ENCODE measurements at places on chromosomes 4 and X.

DNA sequence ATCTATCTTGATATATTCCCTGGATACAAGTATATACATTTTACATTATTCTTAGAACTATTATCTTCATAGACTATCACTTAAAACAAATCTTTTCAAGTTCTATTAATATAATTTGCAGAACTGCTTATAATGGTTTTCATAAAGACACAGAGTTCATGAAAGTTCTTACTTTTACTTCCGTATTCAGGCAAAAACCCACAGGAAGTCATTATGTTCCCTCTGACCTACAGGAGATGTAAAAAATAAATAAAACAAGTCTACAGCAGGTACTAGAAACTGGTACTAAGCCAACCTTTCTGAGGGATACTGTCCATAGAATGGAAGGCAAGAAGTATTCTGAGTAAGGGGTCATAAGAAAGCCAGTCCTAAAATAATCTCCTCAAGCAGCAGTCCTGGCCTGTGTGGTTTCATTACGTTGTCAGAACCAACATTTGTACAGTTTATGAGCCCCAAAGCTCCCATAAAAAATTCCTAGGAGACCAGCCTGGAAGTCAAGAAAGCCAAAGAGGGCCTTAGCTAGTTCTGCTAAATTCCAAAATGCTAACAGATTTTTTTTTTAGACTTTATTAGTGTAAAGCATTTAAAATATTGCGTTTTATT lies 68.6 kb downstream of the CAMK2D start:
- no peak for DNase-seq

DNA sequence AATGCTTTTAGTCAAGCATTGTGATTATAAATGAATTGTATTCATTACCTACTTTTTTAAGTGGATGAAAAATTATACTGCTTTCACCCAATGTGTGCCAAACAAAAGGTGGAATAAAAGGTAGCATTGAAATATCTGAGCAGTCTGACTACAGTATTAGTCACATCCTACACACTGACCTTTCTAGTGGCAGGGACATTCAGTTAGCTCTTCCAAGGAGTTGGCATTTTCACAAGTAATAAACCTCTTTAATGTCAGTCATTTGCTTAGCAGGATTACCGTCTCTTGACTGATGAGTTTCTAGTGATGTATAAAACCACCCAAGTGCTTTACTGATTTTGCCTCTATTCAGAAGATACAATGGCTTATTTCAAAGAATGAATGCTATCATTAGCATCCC lies 687.9 kb downstream of the ARAP2 start:
- DNase-seq: no peak

DNA sequence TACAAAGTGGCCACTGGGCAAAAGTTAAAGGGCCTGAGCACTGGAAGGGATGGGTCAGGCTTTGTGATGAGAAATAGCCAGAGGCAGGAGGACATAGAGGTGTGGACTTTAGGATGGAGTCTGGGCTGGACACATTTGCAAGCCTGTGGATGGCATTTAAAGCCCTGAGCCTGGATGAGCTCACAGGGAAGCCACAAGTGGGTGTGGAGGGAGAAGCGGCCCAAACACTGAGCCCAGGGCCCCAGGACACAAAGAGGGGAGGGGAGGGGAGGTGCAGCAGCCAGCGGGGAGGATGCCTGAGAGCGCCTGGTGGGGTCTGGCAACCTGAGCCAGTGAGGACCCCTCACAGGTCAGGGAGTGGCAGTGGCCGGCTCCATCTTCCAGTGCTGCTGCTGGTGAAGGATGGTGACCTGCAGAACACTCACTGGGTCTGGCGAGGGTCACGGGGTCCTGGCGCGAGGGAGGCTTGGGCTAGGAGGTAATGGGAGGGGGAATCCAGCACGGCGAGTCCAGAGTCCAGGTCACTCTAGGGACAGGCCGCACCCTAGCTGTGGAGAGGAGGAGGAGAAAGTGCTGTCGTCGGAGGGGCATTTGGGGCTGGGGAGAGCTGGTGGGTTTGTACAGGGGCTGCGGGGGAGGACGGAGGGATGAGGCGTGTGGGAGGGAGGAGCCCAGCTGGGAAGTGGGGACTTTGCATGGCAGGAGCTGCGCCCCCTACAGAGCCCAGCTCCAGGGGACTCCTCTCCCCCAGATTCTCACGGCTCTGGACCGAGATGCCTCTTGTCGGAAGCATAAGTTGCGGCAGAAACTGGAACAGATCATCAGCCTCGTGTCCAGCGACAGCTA lies 7.0 kb downstream of the LAGE3 start:
- DNase-seq: no peak

- no peak for DNase-seq
Measured at GRCh38 chrX:2513121-2513664, 12.4 kb upstream of the DHRSX start.
